ENCODE measurements at places on chromosomes 2 and 18. TPM values are rescaled to one million over a fixed set of nuclear protein-coding genes. Genes with fewer than 3 reads are reported as not detected.

The TTR gene
- polyA plus RNA-seq: not detected

The HRH4 gene
- 0.01 TPM for polyA plus RNA-seq

The NT5DC4 gene
- not detected for polyA plus RNA-seq

The CCDC148 gene
- not detected for polyA plus RNA-seq

The TXNDC2 gene
- 0.04 TPM for polyA plus RNA-seq

The ITGB6 gene
- polyA plus RNA-seq: 5.1 TPM

The UGT1A6 gene
- not detected for polyA plus RNA-seq

The LTBP1 gene
- polyA plus RNA-seq: 3.5 TPM

The ZSWIM2 gene
- polyA plus RNA-seq: not detected

The SLC16A14 gene
- polyA plus RNA-seq: 4.8 TPM

The SLC40A1 gene
- polyA plus RNA-seq: 280 TPM

The CTAGE1 gene
- polyA plus RNA-seq: not detected

DNA sequence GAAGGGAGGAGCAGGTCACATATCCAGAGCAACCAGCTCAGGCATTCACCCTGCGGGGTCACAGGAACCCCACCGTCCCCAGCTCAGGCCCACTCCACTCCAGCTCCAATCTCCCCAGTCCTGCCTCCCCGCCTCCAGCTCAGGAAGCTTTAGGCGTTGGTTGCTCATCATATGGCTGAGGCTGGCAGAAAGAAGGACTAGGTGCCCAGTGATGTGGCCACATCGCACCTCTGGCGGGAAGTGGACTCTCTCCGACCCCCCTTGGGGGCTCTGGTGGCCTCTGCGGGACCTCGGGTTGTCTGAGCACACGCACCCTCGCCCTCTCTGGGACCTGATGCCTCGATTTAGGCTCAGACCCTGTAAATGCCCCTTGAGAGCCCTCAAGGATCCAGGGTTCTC, 187.7 kb downstream of the ZFP36L2 start:
- DNase-seq: no peak

GRCh38 chr2:205148755-205149154, 533.5 kb upstream of the NRP2 start:
- no peak for DNase-seq

GRCh38 chr18:74166386-74166785, 18.1 kb downstream of the TIMM21 start:
- DNase-seq: no peak

- no peak for DNase-seq
Observed at GRCh38 chr18:23487738-23488570, 15.4 kb upstream of the RMC1 start.

DNA sequence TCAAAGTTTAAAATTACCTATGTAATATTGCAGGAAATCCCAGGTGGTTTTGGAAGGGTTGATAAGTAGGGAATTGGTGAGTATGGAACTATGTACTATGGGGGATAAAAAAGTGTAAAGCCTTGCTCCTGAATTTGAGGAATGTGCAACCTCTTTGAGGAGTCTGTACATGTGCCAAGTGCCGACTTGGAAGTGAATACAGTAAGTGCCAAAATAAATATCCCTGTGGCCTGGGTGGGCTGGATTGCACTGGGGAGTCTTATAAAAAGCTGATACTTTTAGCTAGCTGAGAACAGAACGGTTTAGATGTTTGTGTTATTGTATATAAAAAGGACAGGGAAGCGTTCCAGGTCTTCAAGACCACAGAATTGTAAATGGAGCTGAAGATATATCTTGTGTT, 317.1 kb upstream of the LRRTM1 start:
- DNase-seq: no peak

GRCh38 chr2:129092956-129093355, 774.3 kb upstream of the HS6ST1 start:
- DNase-seq: no peak

- DNase-seq: no peak
Observed at GRCh38 chr2:139850254-139850890, 1070.2 kb upstream of the NXPH2 start.

GRCh38 chr18:28684746-28685355, 507.9 kb upstream of the CDH2 start:
- DNase-seq: no peak

- DNase-seq: no peak
Observed at GRCh38 chr2:210442457-210442856, 34.1 kb downstream of the LANCL1 start.

DNA sequence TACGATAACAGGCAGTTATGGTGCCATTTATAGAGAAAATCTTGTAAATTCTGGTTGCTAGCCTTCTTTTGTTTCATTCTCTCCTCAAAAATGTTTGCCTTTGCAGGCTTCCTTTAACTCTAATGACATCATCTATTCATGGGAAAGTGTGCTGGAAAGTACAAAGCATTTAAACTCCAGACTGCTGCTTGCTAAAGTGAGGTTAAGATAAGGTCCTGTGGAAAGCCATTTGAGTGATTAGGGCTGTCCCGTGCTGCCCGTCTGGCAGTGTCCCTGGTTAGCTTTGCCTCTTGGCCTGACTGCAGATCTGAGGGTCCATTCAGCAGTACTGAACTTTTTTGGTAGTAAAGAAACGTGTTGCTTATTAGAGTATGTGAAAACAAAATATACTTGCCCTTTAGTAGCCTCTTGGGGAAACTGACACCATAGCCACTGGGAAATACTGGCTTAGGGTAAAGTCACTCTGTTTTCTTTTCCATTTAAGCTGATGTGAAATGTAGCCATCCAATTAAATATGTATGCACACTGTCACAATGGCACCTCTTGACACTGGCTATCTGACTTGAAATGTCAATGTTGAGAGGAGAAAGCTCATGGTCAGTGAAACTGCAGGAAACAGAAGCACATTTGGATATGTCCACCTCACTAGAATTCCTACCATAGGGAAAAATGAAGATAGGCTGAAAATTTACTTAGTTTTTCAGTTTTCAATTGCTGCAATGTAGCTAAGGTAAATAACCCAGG, 321.5 kb downstream of the SLC8A1 start:
- no peak for DNase-seq

DNA sequence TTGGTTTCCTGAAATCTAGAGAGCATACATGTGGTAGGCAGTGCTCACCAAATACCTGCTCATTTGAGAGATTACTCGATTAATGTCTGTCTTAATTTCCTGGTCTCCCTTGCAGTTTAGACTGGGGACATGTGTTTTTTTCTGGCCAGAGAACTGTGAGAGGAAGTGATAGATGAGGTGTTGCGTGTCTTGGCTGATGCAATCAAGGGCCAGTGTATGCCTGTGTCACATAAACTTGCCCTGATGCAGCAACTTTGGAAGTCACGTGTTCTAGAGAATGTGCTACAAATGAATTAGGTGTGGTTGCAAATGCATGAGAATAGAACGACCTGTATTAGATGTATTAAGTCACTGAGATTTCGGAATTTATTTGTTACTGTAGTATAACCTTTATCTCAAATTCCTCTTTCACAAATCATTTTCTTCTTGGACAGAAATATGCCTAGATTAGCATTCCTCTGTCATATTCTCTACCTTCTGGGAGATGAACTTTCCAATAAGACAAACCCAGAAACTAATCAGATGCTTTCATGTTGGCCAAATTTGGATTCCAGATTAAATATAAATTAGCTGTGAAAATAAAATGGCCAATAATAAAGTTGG, 9.9 kb upstream of the IL1A start:
- DNase-seq: peak; percentile 69

- DNase-seq: no peak
Observed at GRCh38 chr2:238710032-238710735, 137.7 kb upstream of the TWIST2 start.

DNA sequence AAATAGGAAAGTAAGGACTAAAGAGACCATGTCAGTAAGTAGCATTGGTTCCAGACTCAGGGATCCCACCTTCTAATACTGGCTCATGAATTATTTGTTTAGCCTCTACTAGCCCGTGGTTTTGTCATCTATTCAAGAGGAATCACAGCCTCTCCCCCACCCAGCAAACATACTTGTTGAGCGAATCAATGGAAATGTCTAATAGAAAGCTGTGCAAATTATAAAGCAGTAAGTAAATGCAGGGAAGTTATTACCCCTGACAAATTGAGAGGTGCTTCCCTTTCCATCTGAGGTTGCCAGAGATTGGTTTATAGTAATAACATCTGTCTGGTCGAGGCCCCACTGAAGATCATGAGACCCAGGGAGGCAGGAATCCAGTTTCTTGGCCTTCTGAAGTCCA, 219.3 kb upstream of the OSR1 start:
- DNase-seq: no peak

DNA sequence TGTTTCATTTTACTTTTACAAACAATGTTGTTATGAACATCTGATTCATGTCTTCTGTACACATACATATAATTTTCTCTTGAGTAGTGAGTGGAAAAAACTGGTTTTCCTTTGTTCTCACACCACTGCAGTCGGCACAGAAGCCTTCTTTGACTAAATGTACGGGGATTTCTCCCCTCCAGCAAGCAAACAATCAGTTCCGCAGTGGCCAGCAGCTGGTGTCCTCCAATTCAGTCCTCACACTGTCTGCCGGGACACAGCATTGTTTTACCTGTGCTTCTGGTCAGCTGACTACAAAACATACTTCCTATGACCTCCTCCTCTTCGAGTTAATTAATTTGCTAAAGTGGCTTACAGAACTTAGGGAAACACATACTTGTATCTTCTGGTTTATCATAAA, 202.8 kb downstream of the WDR7 start:
- no peak for DNase-seq

DNA sequence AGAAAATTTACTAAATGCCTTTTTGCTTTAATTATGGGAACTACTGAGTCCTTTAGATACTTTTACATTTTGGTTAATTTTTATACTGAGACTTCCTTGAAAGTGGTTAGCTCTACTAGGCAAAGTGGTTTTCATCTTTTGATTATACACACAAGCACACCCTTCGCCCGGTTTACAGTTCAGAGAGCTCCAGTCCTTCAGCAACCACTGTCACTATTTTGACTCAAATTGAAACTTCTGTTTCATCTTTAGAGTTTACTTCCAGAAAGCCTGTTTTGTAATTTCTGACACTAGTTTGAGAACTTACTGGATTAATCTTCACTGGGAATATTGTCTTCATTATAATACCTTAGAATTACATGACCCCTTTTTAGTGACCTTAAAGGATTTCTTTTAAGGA, 140.3 kb upstream of the FOSL2 start:
- no peak for DNase-seq

DNA sequence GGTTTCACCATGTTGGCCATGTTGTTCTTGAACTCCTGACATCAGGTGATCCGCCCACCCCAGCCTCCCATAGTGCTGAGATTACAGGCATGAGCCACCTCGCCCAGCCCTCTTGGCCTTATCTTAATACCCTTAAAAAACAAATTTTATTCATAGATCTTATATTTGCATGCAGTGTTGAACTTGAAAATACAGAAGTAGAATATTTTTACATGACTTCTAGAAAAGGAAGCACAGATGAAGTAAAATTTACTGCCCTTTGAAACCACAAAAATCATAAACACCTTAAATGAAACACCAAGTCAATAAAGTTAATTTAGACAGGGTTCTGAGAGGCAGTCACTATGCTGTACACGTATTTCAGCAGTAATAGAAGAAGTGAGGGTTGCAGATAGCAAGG, 145.7 kb downstream of the CERS6 start:
- no peak for DNase-seq

- DNase-seq: no peak
Observed at GRCh38 chr2:186570604-186571003, 19.3 kb upstream of the ITGAV start.

DNA sequence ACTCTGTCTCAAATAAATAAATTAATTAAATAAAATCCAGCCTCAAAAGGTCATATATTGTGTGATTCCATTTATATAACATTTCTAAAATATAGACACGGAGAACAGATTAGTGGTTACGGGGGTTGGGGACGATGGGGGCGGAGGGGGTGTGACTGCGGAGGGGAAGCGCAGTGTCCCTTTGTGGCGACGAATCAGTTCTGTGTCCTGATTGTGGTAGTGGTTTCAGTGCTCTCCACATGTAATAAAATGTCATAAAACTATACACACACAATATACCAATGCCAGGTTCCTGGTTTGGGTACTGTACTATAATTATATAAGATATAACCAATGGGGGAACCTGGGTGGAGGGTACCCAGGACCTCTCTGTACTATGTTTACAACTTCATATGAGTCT, 186.4 kb downstream of the ANAPC1 start:
- DNase-seq: no peak

GRCh38 chr2:54523324-54523959, 67.3 kb downstream of the SPTBN1 start:
- DNase-seq: no peak

DNA sequence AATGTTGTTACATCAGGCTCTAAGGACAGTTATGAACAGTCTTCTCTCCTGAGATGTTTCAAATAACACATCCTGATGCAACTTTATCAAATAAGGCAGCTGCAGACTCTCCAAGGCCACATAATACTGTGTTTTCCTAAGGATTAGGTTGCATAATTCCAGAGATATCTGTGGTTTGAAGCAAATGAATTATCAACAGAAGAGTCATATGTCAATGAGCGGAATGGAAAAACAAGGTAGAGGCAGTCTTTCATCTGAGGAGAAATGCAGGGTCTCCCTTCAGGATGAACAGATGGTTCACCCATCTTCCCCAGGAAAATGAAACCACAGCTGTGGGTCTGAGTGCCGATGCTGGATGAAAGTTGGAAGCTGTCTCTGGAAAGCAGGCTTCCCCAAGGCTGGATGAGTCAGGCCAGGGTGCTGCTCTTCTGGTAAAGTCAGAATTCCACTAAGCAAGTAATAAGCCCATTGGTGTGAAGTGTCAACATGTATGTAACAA, 22.2 kb downstream of the LYG1 start:
- DNase-seq: no peak

GRCh38 chr2:232545511-232546375, 4.6 kb downstream of the TIGD1 start:
- DNase-seq: peak; percentile 45

GRCh38 chr2:241559323-241560161, 997 bp downstream of the BOK start:
- no peak for DNase-seq

GRCh38 chr18:35524226-35524625, 26.5 kb upstream of the INO80C start:
- DNase-seq: no peak

DNA sequence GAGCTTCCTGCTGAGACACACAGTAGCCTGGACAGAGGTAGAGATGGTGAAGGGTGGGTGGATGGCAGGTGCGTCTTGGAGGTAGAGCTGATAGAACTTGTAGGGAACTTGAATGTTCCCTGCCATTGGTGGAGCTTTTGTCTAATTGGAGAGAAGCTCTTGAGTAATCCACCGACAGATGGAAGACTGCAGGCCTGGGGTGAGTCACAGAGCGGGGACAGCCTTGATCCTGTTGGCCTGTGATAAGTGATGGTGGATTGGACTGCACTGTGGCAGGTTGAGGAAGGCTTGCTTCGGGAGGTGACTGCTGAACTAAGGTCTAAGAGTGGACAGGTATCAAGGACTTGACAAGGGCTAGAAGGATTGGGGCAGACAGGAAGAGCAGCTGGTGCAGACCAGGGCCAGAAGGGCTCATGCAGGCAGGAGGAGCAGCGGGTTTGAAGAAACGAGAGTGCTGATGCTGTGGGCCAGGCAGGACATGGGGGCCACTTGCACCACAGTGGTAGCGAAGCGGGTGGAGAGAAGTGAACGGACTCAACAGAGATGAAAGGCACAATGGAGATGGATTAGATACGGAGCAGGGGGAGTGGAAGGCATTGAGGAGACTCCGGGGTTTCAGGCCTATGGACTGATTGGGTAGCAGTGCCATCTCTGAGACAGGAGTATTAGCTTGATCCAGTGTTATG, 16.3 kb downstream of the CABLES1 start:
- DNase-seq: no peak

- no peak for DNase-seq
Observed at GRCh38 chr18:48580782-48581181, 42.0 kb downstream of the CTIF start.

- no peak for DNase-seq
Observed at GRCh38 chr2:121625953-121626352, 23.3 kb downstream of the CLASP1 start.

- no peak for DNase-seq
Observed at GRCh38 chr2:155839991-155840390, 492.5 kb downstream of the NR4A2 start.
